Fibroblast of lung (primary cell): ENCODE measurements at places on chromosomes 13 and 19. TPM values are rescaled to one million over a fixed set of nuclear protein-coding genes. Genes with fewer than 3 reads are reported as not detected.

DNA sequence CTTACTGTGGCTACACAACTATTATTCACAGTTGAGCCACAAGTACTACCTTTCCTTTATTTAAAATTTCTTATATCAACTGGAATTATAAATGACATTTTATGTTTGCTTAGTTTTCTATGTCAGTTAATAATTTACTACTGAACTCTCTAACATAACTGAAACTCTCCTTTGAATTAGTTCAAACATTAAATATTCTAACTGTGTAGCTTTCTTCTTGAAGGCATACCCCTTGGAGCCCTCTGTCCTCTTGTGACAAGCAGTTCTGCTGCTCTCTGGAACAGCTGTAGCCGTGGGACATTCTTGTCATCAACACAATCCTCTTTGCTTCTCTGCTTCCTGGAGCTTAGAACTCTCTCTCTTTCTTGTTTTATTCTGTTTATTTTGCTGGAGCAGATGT, 244.8 kb downstream of the NHLRC3 start:
- no peak for DNase-seq

MISP gene
- not detected in 2 replicates for polyA plus RNA-seq

PCDH20 gene
- not detected in 2 replicates for polyA plus RNA-seq

DNA sequence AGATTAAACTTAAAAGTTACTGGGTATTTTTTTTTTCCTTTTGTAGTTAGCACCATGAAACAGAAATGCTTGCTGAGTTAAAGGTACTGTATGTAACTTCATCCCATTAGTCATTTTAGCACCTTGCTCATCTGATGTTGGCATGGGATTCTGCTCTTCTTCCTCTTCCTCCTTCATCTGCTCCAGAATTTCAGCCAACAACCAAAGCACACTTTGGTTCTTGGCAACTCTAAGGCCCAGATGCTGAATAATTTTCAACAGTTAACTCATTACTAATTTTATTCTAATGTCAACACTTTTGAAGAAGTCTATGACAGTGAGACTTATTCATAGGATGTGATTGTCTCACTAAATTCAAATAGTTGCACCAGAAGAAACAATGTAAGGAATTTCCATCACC, 359.2 kb downstream of the KCTD12 start:
- no peak for DNase-seq

GRCh38 chr13:98187965-98188261, 10.8 kb upstream of the RNF113B start:
- DNase-seq = no peak

CTXN1 gene
- 0.85 and 1.1 TPM in 2 replicates for polyA plus RNA-seq

PRSS57 gene
- polyA plus RNA-seq = not detected in 2 replicates

CKM gene
- 0.03 TPM in 1 of 2 replicates, not detected in the other for polyA plus RNA-seq

DNA sequence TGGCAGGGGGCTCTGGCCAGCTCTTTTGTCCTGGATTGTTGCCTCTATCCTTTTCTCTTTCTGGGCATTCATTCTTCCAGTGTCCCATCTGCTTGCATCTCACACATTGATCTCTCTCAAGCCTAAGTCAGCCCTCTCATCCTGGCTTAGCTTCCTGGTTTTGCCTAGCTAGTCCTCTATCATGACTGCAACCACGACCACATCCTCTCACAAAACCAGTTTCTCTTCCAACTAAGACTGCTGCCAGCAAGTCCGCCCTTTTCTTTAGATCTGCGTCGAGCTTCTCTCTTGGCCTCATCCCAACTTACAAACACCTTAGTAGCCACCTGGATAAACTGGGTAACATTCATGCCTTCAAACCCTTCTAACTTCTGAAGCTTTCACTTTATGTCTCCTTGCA, 212.2 kb upstream of the HTR2A start:
- no peak for DNase-seq
